Amniotic epithelial cell (primary cell): ENCODE measurements at places on chromosomes 7 and 10.

GRCh38 chr7:78198756-78199155 lies 400.2 kb downstream of the PHTF2 start:
- no peak for DNase-seq

GRCh38 chr10:116960066-116960776 lies 44.8 kb downstream of the SHTN1 start:
- no peak for DNase-seq

- DNase-seq: no peak
Measured at GRCh38 chr7:156363751-156364150, 276.8 kb upstream of the RNF32 start.

DNA sequence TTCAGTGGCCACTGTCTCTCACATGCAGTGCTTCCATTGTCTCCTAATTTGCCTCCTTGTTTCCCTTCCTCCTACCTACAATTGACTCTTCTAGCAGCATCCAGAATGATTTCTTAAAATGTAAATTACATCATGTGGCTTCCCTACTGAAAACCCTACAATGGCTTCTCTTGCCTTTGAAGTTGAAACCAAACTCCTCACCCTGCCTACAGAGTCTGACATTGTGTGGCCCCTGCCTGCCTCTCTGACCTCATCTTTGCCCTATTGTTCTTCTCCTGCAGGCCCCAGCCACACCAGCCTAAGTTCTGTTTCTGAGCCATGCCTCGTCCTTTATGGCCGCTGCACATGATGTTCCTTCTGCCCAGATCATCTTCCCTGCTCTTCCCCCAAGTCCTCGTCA lies 35.8 kb upstream of the CDK1 start:
- no peak for DNase-seq

GRCh38 chr10:49593998-49594397 lies 16.1 kb upstream of the SLC18A3 start:
- no peak for DNase-seq

DNA sequence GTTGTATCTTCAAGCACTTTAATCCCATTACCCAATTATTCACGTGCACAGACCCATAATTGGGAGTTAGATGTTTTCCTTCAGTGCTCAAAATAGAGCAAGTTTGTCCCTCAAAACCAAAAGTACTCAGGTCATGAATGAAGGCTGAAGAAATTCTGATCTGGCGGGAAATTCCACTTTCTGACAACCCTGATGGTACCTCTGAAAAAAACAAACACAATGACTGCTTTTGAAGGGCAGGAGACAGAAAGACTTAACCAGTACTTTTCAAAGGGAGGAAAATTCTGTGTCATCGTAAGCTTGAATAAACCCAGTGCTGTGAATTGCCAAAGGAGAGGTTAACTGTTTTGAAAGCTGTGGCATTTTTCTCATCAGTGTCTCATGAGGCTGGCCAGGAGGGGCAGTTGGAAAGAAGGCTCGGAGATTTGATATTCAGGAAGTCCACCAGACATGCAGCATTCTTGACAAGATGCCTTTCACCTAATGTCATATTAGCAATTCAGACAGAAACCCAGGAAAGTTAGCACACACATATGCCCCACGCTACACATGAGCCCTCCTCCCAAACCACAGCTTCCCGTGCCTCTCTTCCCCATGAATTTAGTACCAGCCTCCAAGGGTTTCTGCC lies 347.0 kb downstream of the KCNMA1 start:
- peak; percentile 97 for DNase-seq

- no peak for DNase-seq
Measured at GRCh38 chr10:42975005-42975493, 101.8 kb upstream of the RET start.

- no peak for DNase-seq
Measured at GRCh38 chr7:44400033-44400511, 74.7 kb upstream of the CAMK2B start.

DNA sequence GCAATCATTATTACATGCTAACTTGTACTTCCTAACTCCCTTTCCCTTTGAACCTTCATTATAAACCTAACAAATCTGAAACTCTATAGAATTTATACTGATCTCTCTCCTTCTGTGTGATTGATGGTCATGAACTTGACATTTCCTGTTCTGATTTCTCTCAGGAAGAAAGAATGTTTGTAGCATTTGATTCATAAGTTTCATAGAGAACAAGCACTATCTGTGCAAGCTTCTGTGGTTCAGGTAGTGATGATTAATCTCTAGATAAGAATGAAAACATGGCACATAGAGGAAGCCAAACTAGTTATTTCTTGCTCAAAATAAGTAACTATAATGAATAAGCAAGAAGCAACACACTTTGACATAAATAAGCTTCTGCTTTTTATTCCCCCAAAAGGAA lies 34.2 kb downstream of the TFPI2 start:
- peak; percentile 78 for DNase-seq

DNA sequence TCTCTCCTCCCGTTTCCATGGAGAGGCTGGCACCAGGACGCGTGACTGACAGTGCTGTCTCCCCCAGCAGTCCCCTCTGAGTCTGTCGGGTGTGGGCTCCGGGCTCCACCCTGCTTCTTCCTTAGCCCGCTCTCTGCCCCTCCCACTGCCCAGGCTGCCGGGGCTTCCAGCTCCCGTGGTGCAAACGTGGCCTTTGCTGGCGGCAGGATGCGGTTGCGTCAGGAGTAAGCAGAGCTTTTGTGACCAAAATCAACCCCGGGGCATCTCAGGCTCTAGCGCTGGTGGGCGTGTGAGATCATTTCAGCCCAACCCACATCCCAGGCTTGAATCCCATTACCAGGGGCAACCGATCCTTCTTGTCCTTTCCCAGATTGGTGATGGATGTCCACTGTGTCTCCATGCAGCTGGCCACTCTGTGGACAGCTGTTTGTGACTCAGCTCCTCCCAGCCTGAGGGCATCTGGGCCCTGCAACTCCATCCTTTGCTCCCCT lies 28.2 kb downstream of the PTPRE start:
- DNase-seq: no peak
